ENCODE measurements at places on chromosomes 6 and 20. TPM values are rescaled to one million over a fixed set of nuclear protein-coding genes. Genes with fewer than 3 reads are reported as not detected.

DNA sequence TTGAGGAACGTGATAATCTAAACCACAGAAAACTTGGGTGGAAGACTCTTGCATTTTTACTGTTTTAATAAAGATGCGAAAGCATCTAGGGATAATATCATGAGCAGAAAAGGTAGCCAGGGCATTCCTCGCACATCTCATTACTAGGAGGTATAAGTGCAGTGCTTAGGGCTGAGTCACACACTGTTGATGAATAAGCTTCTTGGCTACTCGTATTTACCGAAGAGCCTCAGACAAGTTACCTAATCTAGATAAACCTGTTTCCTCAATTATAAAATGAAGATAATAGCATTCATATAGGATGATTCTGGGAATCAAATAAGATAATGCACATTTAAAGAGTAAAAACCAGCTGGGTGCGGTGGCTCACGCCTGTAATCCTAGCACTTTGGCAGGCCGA, 780 bp upstream of the KIAA0319 start:
- peaks cover 10% of the 10 kb centered on the region for H3K4me1 ChIP-seq
- H3K36me3 ChIP-seq = peaks cover 14% of the 10 kb centered on the region
- no peak overlapping the region for H3K4me3 ChIP-seq
- no peak for DNase-seq

Gene RBM24
- not detected for total RNA-seq

Gene SYCP2L
- not detected for total RNA-seq

DNA sequence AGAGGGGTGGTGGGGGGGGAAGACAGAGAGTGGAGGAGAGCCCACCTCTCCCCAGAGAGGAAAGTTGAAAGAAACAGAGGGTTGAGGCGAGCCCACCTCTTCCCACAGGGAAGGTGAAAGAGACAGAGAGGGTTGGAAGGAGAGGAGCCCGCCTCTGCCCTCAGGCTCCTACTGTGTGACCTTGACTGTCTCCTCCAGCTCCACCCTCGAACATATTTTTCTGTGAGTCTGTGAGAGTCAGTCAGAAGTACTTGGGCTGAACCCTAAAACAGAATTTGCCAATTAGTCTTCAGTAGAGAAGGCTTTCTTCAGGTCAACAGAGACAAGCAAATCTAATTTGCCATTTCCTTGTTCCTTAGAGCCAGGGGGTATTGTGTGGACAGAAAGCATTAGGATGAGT, 153.7 kb upstream of the SNX9 start:
- H3K4me1 ChIP-seq = peaks cover 10% of the 10 kb centered on the region
- no peak overlapping the region for H3K4me3 ChIP-seq
- no peaks in the 10 kb centered on the region for H3K27me3 ChIP-seq
- no peaks in the 10 kb centered on the region for H3K36me3 ChIP-seq
- H3K27ac ChIP-seq = no peak overlapping the region

Gene THEMIS
- not detected for total RNA-seq

Gene GLP1R
- total RNA-seq = not detected

Gene BMP7
- not detected for total RNA-seq

Gene PRRC2A
- 278 TPM for total RNA-seq

- no peaks in the 10 kb centered on the region for H3K36me3 ChIP-seq
- H3K27ac ChIP-seq = no peak overlapping the region
- no peaks in the 10 kb centered on the region for H3K27me3 ChIP-seq
- no peaks in the 10 kb centered on the region for H3K4me1 ChIP-seq
- H3K4me3 ChIP-seq = no peak overlapping the region
Observed at GRCh38 chr6:74967821-74968220, 238.0 kb downstream of the COL12A1 start.

DNA sequence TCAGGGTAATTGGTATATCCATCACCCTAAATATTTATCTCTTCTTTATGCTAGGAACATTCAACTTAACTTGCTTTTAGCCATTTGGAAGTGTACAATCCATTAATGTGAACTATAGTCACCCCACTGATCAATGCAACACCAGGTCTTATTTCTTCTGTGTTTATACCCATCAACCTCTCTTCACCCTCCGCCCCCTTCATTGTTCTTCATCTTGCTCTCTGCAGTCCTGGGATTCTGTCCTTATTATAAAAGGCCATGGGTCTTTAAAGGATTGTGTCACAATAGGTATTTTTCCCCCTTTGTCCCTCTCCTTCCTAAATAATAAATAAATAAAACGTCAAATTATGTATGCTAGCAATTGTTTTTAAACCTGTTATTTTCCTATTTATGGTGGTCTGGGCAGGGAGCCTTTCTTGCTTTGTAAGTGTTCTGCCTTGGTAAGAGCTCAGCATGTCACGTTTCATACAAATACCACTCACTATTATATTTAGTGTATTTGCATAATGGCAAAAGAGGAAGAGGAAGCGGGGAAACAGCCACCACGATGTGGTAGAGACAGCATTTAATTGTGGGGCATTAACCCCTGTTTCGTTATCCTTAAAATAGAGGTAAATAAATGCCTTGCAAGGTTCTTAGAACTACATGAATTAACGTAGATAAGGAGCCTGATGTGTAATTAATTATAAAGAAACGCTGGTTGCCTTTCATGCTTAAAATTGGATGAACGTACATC, 1.9 kb downstream of the ABRACL start:
- H3K4me1 ChIP-seq = peaks cover 27% of the 10 kb centered on the region
- H3K4me3 ChIP-seq = peak overlapping the region; percentile 84
- H3K27ac ChIP-seq = peak overlapping the region; percentile 92
- peaks cover 20% of the 10 kb centered on the region for H3K36me3 ChIP-seq

Gene FKBP1C
- total RNA-seq = not detected

DNA sequence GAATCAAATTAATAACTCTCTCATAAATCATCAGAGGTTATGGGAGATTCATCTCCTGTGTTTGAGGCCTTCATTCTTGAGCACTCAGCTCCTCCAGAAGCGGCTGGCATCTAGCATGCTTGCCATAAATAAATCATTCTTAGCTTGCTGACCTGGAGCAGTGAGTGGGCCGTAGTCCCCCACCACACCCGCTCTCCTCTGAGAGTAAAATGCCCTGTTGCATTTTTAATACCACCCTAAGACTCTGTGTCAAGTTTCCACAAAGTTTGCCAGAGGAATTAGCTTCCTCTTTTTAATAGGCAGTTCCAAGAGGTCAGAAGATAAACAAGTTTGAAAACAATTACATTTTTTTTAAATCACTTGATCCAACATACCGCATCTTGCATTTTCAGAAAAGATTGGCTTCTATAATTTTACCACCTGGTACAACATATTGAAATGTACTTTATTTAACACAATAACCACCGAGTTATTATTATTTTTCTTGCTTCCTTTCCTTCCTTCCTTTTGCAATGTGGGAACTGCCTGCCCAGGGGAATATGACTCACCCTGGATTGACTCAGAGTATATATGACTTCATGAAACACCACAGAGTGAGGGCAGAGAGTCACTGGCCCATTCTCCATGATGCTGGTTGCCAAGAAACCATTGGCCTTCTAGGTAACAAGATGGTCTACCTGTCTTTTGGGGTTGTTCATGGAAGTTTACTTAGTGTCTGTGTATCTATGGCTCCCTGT, 29.4 kb upstream of the CLIC5 start:
- H3K27ac ChIP-seq = no peak overlapping the region
- no peaks in the 10 kb centered on the region for H3K4me1 ChIP-seq
- no peak overlapping the region for H3K4me3 ChIP-seq
- no peak for DNase-seq
- H3K27me3 ChIP-seq = no peaks in the 10 kb centered on the region
- no peaks in the 10 kb centered on the region for H3K36me3 ChIP-seq

Gene SNAP25
- total RNA-seq = not detected

- no peaks in the 10 kb centered on the region for H3K36me3 ChIP-seq
- no peak overlapping the region for H3K4me3 ChIP-seq
- no peaks in the 10 kb centered on the region for H3K27me3 ChIP-seq
- H3K27ac ChIP-seq = no peak overlapping the region
- no peaks in the 10 kb centered on the region for H3K4me1 ChIP-seq
Observed at GRCh38 chr20:38117635-38118034, 47.4 kb downstream of the TGM2 start.

Gene HLA-DMA
- 558 TPM for total RNA-seq

DNA sequence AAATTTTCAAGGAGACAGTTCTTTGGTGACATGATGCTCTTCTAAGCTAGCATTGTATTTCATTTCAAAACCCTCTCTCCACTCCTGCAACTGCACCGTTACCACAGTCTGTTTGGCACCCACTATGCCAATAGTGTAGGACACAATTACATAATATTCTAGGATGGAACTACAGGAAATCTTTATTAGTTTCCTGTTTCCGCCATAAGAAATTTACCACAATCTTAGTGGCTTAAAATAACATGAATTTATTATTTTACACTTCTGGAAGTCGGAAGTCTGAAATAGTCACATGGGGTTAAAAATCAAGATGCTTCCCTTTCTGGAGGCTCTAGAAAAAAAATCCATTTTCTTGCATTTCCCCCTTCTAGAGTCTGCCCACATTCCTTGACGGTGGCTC, 733.1 kb downstream of the HDGFL1 start:
- no peaks in the 10 kb centered on the region for H3K27me3 ChIP-seq
- H3K4me1 ChIP-seq = no peaks in the 10 kb centered on the region
- no peaks in the 10 kb centered on the region for H3K36me3 ChIP-seq

DNA sequence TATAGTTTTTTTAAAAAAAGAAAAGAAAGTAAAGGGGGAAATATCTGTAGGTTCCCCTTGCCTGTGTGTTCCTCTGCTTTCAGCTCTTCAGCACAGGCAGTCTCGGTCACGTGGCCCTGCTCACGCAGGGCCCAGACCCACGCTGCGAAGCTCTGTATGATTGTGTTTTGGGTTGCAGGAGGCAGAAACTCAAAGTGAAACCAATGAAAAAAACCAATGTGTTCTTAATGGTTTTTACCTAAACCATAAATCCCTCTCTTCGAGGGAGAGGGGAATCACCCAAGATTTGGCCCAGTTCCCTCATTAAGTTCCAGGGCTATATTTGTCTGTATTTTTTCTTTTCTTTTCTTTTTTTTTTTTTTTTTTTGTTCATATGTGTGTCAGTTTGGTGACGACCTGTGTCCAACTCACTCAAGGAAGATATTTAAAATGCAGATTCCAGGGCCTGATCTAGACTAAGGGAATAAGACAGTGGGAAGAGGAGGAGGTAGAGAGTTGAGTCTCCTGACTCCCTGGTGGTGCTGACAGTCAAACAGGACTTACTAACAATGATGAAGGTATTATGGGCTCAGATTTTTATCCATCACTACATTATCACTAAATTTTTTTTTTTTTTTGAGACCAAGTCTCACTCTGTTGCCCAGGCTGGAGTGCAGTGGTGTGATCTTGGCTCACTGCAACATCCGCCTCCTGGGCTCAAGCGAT, 33.8 kb upstream of the RREB1 start:
- no peak overlapping the region for H3K4me3 ChIP-seq
- peak overlapping the region; percentile 43 for H3K27ac ChIP-seq
- DNase-seq = peak; percentile 88
- no peaks in the 10 kb centered on the region for H3K36me3 ChIP-seq
- peaks cover 17% of the 10 kb centered on the region for H3K4me1 ChIP-seq

GRCh38 chr6:128655978-128656498, 135.6 kb upstream of the PTPRK start:
- no peaks in the 10 kb centered on the region for H3K4me1 ChIP-seq
- H3K4me3 ChIP-seq = no peak overlapping the region

DNA sequence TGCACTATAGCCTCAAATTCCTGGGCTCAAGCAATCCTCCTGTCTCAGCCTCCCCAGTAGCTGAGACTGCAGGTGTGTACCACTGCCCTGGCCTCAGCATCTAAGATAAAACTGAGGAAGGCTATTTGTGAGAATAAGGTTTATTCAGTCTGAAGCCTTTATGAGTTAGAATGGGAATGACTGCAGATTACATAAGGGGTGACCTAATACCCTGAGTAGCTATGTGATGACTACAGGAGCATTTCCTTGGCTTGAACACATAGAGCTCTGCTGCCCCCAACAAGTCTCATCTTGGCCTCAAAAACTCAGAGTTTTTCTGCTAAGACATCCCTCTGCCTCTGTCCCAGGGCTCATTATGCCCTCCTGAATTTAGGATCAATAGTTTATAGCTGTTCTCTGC, 7.6 kb downstream of the GSS start:
- no peaks in the 10 kb centered on the region for H3K27me3 ChIP-seq
- H3K27ac ChIP-seq = no peak overlapping the region
- H3K4me3 ChIP-seq = no peak overlapping the region
- peaks cover 3% of the 10 kb centered on the region for H3K36me3 ChIP-seq
- no peak for DNase-seq

GRCh38 chr6:348860-349396, 42.6 kb upstream of the IRF4 start:
- peaks cover 86% of the 10 kb centered on the region for H3K36me3 ChIP-seq
- H3K27me3 ChIP-seq = no peaks in the 10 kb centered on the region
- H3K4me1 ChIP-seq = peaks cover 58% of the 10 kb centered on the region

DNA sequence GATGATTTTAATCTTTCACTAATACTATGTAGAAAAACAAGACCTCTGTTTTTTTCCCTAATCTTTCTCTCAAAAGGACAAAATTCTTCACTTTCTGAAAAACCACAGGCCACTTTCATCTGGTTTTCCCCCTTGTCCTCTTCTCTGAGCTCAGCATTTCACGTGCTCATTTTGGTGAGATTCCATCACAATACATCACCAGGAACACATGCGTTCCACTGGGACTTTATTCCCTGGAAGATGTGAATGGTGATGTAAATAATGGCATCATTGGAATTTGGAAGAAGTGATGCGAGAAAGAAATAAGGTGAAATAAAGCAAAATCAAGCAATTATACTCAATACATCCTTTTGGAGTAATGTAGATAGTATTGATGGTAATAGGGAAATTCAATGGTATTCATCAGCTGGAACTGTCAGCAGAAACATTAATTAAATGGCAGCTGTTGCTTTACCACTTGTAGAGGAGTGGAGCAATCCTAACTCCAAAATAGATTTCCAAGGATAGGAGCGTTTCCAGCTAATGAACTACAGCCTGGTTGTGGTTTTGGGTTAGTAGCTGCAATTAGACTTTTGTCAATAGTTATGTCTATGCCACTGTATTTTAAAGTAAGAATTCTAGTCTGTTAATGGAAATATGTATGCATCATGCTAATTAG, 11.5 kb downstream of the FILIP1 start:
- no peak overlapping the region for H3K27ac ChIP-seq
- H3K4me1 ChIP-seq = no peaks in the 10 kb centered on the region
- H3K4me3 ChIP-seq = no peak overlapping the region
- no peaks in the 10 kb centered on the region for H3K36me3 ChIP-seq

- H3K36me3 ChIP-seq = peaks cover 25% of the 10 kb centered on the region
- H3K27ac ChIP-seq = peak overlapping the region; percentile 64
- peak; percentile 43 for DNase-seq
Observed at GRCh38 chr20:31675828-31676608, 38.3 kb downstream of the COX4I2 start.

GRCh38 chr6:26323525-26324294, 41.3 kb upstream of the BTN3A2 start:
- H3K36me3 ChIP-seq = no peaks in the 10 kb centered on the region
- no peak overlapping the region for H3K4me3 ChIP-seq
- no peaks in the 10 kb centered on the region for H3K27me3 ChIP-seq
- H3K27ac ChIP-seq = no peak overlapping the region
- H3K4me1 ChIP-seq = peaks cover 31% of the 10 kb centered on the region

Gene HRH3
- total RNA-seq = not detected

DNA sequence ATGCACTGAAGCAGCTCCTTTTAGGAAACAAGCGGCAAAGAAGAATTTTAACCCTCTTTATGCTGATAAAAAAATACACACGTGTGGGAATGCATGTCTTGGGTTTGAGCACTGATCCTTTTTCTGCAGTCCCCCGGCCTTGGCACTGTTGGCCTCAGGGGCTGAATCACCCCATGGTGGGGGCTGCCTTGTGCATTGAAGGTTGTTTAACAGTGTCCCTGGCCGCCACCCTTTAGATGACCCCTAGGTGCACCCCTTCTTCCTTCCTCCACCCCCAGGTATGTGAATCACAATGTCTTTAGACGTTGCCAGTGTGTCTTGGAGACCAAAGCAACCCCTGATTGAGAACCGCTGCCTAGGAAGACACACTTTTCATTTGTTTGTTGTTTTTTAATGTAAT, 190.7 kb downstream of the CDH4 start:
- no peak for DNase-seq
- no peaks in the 10 kb centered on the region for H3K27me3 ChIP-seq
- H3K36me3 ChIP-seq = no peaks in the 10 kb centered on the region

Gene ACTL10
- total RNA-seq = 6.3 TPM
